ENCODE measurements at places on chromosomes 7 and 10.

GRCh38 chr10:18203471-18203870 lies 63.2 kb downstream of the CACNB2 start:
- no peak for DNase-seq

DNA sequence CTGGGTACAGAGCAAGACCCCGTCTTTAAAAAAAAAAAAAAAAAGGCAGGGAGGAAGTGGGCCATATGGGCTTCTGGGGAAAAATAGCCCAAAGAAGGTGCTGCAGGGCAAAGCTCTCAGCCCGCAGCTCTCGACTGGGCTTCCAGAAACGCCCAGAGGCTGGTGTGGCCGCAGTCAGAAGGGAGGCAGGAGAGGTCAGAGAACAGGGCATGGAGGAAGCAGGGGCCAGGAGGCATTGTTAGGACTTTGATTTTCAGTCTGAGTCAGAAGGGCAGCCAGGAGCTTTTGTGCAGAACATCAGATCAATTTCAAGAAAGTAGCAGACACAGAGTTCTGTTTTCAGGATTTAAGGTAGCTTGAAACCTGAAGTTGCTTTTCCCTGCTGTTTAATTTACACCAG lies 35.3 kb upstream of the CYTH3 start:
- no peak for DNase-seq

DNA sequence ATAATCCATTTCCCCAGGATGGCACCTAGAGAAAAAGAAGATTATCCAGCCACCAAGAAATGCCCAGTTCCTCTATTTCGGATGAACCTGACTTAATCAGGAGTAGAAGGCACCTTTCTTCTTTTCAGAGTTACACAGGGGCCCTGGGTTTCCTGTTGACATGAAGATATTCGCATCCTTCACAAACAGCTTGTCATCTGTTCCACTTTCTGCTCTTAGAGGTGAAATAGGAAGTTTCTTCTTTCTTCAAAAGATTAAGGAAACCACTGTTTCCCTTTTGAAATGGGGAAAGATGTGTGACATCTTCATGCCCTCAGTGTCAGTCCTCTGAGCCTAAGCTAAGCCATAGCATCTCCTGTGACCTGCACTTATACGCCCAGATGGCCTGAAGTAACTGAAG lies 39.1 kb upstream of the RAB18 start:
- DNase-seq: no peak

GRCh38 chr7:13982940-13983677 lies 6.4 kb downstream of the ETV1 start:
- no peak for DNase-seq

DNA sequence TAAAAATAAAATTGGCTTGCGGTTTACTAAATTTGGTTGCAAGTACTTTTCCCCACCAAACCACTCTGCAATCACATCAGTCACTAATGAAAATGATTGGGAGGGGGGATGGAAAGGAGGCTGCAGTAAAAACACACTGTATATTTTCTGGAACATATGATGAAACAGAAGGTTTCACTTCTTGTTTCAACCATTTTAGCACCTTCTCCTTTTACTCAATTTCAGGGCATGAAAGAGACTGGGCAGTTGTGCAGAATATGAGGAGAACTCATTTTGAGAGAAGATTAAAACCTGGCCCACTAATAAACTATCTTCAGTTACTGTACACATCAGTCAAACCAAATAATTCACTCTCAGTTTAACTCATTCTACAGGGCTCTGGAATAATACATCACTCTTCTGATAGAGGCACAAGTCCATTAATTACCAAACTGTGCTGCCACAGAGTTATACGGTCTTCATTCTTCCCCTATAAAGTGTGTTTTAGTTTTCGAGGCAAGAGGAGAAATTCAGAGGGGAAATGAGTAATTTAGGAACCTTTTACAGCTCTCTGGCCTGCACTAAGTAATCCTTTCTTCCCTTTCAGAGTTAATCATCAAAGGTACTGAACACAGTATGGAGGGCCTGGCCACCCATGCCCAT lies 25.5 kb downstream of the JAZF1 start:
- no peak for DNase-seq

DNA sequence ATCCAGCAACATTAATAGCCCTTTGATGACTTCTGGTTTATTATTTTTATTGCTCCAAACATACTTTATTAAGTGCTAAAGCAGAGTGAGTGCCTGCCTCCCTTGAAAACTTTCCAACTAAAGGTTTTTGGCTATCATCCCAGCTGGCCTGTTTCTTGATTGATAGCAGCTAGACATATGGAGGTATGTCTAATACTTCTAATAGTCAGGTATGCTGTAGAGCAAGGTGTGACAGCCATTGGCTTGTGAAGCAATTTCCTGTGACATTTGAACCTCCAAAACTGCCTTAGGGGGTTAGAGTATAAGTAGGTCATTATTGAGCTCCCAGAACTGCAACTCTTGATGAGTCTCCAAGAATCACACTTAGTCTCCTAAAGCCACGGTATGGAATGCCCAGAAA lies 55.8 kb downstream of the LOXL4 start:
- DNase-seq: no peak

DNA sequence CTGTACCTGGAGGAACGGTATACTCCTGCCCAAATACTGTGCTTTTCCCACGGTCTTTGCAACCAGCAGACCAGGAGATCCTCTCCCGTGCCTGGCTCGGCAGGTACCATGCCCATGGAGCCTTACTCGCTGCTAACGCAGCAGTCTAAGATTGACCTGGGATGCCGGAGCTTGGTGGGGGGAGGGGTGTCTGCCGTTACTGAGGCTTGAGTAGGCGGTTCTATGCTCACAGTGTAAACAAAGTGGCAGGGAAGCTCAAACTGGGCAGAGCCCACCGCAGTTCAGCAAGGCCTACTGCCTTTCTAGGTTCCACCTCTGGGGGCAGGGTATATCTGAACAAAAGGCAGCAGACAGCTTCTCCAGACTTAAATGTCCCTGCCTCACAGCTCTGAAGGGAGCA lies 22.7 kb downstream of the VPS41 start:
- DNase-seq: no peak

GRCh38 chr10:89591796-89592271 lies 53.2 kb downstream of the PANK1 start:
- DNase-seq: no peak

DNA sequence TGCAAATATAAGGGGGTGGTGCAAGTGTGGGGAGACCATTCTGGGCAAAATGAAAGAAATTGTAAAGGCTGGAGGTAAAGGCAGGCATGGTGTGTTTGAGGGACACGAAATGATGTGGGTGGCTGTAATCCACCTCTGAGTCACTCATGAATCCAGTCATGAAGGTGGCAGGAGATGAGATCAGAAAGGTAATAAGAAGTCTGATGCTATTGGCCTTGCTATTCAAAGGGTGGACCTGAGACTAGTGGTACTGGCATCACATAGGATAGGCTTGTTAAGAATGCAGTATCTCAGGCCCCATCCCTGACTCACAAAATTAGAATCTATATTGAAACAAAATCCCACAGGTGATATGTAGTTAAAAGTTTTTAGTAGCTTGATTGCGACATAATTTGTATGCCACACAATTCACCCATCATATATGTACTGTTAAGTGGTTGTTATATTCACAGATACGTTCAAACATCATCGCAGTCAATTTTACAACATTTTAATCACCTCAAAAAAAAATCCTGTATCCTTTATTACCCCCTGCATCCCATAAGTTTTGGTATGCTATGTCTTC lies 85.6 kb downstream of the ST8SIA6 start:
- no peak for DNase-seq

DNA sequence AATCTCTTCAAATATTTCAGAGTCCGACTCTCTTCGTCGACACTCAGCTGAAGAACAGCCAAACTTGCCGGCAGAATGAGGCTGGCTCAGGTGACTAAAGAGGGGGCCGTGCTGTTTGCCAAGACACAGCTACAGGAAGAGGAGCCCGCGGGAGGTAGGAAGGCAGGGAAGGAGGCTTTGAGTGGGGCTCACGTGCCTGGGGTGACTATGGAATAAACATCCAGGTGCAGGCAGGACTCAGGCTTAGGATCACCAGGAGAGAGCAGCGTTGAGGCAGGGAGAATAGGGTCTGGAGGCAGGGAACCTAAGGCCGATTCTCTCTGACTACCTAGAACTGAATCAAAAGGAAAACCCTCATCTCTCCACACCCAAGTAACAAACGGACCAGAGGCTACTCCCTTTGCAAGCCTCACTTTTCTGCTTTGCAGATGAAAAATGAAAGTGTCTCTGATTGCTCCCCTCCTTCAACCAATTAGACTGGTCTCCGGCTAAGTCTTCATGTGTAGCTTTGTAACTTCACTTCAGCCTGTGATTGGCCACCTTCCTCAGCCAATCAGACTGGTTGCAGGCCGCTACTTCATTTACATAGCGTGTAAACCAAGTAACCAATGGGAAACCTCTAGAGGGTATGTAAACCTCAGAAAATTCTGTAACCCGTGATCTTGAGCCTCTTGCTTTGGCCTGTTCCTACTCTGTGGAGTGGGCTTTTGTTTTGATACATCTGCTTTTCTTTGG lies 19.7 kb upstream of the BNIP3 start:
- no peak for DNase-seq

DNA sequence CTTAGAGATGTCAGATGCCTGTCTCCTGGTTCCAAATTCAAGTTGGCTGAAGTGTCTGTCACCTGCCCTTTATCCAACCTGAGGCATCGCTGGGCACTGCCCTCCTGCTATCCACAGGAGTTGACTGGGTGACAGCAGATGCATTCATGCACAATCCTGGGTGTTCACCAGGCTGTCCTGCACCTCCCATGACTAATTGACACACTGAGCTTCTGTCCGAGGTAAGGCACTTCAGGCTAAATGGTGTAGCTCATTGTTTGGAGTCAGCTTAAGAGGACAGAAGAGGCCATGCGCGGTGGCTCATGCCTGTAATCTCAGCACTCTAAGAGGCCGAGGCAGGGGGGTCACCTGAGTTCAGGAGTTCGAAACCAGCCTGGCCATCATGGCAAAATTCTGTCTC lies 2.4 kb downstream of the UCMA start:
- DNase-seq: no peak

DNA sequence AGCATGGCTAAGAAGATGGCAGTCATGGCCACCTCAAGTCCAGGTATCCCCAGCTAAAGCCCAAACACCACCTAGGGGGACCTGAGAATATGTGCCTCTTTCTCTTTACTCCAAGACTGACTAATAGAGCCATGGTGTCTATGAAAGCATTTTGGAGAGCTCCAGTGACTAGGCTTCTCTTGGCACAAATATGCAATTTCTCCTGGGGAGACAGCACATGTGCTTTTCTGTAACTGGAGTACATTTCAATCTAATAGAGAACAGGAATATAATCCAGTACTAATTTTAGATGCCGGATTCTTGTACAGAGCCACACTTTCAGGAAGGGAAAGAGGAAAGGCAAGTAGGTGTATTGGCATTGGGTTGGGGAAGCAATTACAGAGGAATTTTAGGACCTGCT lies 260.1 kb downstream of the BMPER start:
- no peak for DNase-seq

All from D721Med (cell line).